ENCODE measurements at places on chromosomes 11 and 22. TPM values are rescaled to one million over a fixed set of nuclear protein-coding genes. Genes with fewer than 3 reads are reported as not detected.

Gene SMTNL1
- not detected for total RNA-seq

Gene INPP5J
- under 0.01 TPM for total RNA-seq

Gene INTS4
- 31.6 TPM for total RNA-seq

Gene BRD1
- 25.0 TPM for total RNA-seq

Gene C11orf52
- total RNA-seq = 0.37 TPM

Gene PRR5L
- 2.9 TPM for total RNA-seq

Gene MAPK8IP1
- 7.4 TPM for total RNA-seq

Gene NAALADL1
- total RNA-seq = 10.8 TPM

Gene TRIM49
- total RNA-seq = not detected

Gene PIK3IP1
- total RNA-seq = 12.9 TPM

Gene HBE1
- total RNA-seq = not detected

Gene NPAS4
- total RNA-seq = not detected

Gene GRIA4
- not detected for total RNA-seq

Gene CCDC86
- 22.0 TPM for total RNA-seq

Gene SYT9
- total RNA-seq = not detected

Gene OR51B4
- total RNA-seq = not detected

Gene TRIM21
- 10.9 TPM for total RNA-seq

Gene SLC43A3
- total RNA-seq = 210 TPM

Gene MS4A18
- not detected for total RNA-seq

Gene KRTAP5-1
- total RNA-seq = not detected

Gene CCDC15
- total RNA-seq = 3.3 TPM

Gene GRM5
- total RNA-seq = under 0.01 TPM
